ENCODE measurements at places on chromosomes 1 and 21. TPM values are rescaled to one million over a fixed set of nuclear protein-coding genes. Genes with fewer than 3 reads are reported as not detected.

The NBPF6 gene
- total RNA-seq: not detected

The DSTYK gene
- total RNA-seq: 8.9 TPM

The KRTAP13-4 gene
- total RNA-seq: not detected

The ZNF593OS gene
- not detected for total RNA-seq

The AMPD1 gene
- total RNA-seq: not detected

The RORC gene
- not detected for total RNA-seq

The UBE2U gene
- total RNA-seq: 0.20 TPM

The TSTD1 gene
- 7.1 TPM for total RNA-seq

The GPR3 gene
- under 0.01 TPM for total RNA-seq

The PTGER3 gene
- total RNA-seq: under 0.01 TPM

The PKP1 gene
- under 0.01 TPM for total RNA-seq

The DAB1 gene
- not detected for total RNA-seq

The TMEM240 gene
- 1.1 TPM for total RNA-seq

The CAPN9 gene
- not detected for total RNA-seq

The RGS1 gene
- not detected for total RNA-seq

The KRTAP11-1 gene
- not detected for total RNA-seq

The SHISA4 gene
- 7.4 TPM for total RNA-seq

The IFI44 gene
- total RNA-seq: 15.0 TPM

The SPRTN gene
- 10.0 TPM for total RNA-seq

The CREB3L4 gene
- total RNA-seq: 5.7 TPM

The C1orf116 gene
- not detected for total RNA-seq

The SPRR4 gene
- not detected for total RNA-seq

The TRIM63 gene
- total RNA-seq: under 0.01 TPM

The PRELP gene
- total RNA-seq: not detected

The CRNN gene
- not detected for total RNA-seq

The YRDC gene
- 12.2 TPM for total RNA-seq

The PIGR gene
- total RNA-seq: not detected

The KRTAP20-1 gene
- total RNA-seq: not detected

The FAM72D gene
- total RNA-seq: 0.87 TPM

The SPRR2E gene
- not detected for total RNA-seq

The BCL2L15 gene
- total RNA-seq: under 0.01 TPM

The GPA33 gene
- not detected for total RNA-seq

The OLFM3 gene
- not detected for total RNA-seq

The AUNIP gene
- total RNA-seq: 0.60 TPM

The LRRC71 gene
- under 0.01 TPM for total RNA-seq

The ELF3 gene
- total RNA-seq: not detected

All from lung microvascular endothelial cell (primary cell).